Activated T-helper 1 cell treated with anti-CD3 and anti-CD28 coated beads, Interleukin-2, amount 50 U/mL, for 16 hours (primary cell): ENCODE measurements at places on chromosomes 7 and 10.

DNA sequence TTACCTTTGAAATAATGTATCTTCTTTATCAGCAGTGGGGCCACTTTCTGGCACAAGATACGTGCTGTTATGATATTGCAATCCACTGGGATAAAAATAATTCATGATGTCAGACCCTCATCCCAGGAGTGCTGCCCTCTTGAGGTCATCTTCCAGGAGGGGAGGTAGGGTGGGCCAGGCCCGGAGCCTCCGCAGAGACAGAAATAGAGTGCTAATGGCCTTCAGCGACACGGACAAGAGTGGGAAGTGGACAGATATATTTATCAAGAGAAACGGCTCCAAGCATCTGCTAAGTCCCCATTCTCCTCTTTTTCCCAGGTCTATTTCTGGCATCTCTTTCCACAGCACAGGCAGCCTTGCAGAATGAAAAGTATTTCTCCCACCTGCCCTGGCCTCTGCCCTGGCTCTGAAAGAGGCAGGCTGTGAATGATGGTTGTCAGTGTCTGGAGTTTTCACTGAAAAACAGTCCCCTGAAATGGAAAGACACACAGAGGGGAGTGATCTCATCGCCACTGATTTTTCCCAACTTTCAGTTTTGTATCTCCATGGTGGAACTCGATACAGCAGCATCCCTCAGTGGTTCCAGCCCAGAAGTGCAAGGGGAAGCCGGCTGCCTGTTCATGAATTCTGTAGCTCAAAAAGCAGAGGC, 251.7 kb upstream of the MYO3A start:
- no peak for DNase-seq

- DNase-seq: no peak
Measured at GRCh38 chr7:95676691-95677090, 80.4 kb upstream of the PDK4 start.

DNA sequence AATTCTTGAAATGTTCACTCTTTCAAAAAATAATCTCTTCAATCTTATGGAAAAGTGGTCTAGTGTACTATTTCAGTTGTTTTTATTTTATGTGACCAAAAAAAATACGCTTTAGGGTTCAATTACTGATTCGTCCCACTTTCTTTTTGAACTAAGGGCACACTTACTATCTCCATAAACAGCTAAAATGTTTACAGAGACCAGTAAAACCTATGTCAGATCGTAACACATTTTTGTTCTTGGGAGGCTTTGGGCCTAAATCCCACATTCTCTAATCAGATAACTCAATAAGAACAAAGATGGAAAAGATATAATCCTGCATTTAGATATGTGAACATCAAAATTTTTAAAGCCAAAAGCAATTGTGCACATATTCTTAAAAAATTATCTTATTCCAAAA, 29.8 kb upstream of the EPC1 start:
- no peak for DNase-seq

DNA sequence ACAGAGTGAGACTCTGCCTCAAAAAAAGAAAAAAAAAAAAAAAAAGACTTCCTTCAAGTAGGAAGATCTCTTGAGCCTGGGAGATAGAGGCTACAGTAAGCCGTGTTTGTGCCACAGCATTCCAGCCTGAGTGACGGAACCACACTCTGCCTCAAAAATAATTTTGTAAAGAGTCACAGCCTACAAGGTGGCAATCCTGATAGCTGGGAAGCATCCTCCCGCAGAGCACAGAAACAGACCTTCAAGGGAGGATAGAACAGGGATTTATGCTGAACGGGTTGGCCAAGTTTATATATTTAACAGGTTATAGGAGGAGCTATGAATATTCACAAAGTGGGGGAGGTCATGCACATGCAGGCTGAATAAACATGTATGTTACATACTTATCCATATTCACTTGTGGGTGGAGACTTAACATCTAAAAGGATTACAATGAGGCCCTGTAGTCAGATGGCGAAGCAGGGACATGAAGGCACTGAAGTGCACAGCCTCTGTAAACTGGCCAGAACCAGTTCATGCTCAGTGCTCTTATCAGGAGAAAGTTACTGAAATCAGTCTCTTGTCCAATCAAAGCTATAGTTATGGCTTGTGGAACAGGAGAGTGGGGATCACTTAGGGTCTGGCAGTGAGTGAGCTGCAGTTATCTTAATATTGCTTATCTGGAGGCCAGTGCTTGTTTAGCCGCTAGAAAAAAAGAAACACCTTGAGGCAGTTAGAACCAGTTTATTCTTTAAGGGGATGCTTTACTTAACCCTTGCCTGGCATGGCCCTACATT, 6.8 kb downstream of the LMBR1 start:
- no peak for DNase-seq

GRCh38 chr7:48760528-48761265, 163.7 kb upstream of the CDC14C start:
- no peak for DNase-seq

GRCh38 chr7:91852263-91852741, 28.2 kb downstream of the MTERF1 start:
- DNase-seq: no peak

GRCh38 chr10:33716501-33717267, 382.2 kb upstream of the NRP1 start:
- no peak for DNase-seq

DNA sequence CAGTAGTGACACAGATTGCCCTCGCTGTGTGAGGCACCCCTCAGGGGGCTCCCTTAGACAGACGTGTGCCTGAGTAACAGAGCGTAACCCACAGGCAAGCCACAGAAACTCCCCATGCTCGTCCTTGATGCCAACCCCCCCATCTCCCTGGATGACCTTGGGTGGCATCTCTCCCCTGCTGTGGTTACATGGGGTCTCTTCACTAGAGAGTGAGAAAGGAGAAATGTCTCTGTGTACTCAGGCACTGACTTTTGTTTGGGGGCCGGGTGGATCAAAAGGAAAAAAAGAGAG, 1.1 kb upstream of the ASB10 start:
- no peak for DNase-seq

GRCh38 chr7:155505422-155505793, 41.0 kb downstream of the CNPY1 start:
- no peak for DNase-seq

GRCh38 chr7:98283127-98283886, 1.8 kb downstream of the BRI3 start:
- no peak for DNase-seq

DNA sequence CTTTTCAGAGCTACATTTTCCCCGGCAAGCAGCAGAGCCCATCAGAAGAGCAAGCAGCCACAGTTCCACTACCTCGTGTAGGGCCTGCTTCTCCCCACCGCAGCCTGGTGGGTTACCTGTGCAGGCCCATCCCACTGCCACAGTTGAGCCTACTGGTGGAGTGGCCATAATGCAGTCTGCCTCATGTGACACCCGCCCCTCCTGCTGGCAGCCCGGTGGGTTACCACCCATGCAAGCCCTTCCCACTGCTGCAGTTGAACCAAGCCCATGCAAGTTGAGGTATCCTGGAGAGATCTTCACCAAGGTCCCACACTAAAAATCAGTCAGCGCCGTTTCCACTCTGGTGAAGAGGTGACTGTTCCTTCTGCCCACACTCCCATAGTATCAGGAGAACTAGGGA, 32.1 kb upstream of the CNNM1 start:
- DNase-seq: no peak

- no peak for DNase-seq
Measured at GRCh38 chr7:105776986-105777910, 99.2 kb downstream of the ATXN7L1 start.

DNA sequence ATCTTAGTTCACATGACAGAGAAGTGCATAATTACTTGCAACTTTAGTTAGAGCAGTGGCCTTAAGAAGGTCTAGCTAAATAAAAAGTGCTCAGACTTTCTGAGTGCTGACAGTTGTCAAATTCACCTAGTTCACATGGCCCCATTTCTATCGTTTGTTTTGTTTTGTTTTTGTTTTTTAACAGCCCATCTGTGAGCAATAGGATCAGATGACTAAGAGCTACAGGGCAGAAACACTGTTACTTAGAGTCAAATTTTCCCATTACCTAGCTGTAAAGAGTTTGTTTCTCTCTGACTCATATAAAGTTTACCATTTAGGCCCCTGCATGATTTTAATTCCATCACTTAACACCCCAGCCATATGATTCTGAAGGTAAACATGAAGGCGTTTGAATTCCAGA, 18.8 kb downstream of the CAV1 start:
- no peak for DNase-seq

- no peak for DNase-seq
Measured at GRCh38 chr7:75555736-75556135, 63.6 kb downstream of the SPDYE5 start.

DNA sequence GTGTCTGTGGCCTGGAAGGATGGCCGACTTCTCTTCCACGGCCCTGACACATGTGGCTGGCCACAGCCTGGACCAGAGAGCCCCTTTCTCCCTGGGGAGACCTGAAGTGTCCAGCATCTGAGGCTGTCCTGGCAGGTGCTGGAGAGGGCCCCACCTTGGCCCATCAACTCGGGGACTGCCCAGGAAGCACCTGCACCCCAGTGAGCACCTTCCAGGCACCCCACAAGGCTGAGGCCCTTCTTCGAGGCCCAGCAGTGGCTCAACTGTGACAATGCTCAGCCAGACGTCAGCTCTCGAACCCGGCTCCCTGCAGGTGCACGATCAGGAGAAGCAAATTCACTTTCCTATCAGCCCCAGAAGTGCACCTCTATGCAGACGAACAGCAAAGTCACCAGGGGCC, 24.3 kb downstream of the RGS10 start:
- DNase-seq: no peak

DNA sequence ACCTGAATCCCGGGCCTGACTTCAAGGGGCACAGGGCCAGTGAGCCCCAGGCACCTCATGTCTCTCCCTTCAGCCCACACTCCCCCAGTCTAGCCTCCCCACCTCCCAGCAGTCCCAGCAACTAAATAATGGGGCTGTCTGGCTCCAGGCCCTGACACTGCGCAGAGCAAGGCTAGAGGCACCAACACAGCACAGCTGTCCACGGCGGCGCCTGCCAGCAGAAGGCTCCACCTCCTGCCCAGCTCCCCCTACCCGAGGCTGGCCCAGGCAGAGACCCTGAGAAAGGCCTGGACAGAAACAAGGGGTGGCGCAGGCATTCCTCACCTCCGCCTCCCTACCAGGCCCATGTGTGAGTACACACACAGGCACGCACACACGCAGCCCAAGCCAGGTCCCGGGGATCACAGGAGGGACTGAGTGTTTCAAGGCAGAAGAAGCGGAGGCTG, 6.1 kb downstream of the KCNH2 start:
- DNase-seq: no peak

- no peak for DNase-seq
Measured at GRCh38 chr10:98460837-98461499, 14.2 kb upstream of the HPS1 start.

GRCh38 chr10:118901906-118902305, 127.6 kb upstream of the NANOS1 start:
- no peak for DNase-seq

DNA sequence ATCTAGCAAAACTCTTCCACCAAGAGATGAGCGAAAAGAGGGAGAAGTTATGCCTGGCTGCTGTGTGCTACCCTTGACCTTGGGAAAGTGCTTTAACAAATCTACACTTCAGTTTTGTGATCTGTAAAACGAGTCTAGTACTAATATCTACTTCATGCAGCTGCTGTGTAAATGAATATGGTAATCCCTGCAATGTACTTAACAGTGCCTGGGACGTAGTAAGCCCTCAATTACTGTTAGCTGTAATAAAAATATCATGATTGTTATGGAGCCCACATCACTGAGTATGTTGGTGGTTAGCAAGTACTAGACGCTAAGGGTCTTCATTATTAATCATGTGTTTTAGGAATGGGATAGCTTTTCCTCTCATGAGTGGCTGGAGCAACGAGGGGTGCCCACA, 80.5 kb downstream of the LYZL1 start:
- DNase-seq: no peak

DNA sequence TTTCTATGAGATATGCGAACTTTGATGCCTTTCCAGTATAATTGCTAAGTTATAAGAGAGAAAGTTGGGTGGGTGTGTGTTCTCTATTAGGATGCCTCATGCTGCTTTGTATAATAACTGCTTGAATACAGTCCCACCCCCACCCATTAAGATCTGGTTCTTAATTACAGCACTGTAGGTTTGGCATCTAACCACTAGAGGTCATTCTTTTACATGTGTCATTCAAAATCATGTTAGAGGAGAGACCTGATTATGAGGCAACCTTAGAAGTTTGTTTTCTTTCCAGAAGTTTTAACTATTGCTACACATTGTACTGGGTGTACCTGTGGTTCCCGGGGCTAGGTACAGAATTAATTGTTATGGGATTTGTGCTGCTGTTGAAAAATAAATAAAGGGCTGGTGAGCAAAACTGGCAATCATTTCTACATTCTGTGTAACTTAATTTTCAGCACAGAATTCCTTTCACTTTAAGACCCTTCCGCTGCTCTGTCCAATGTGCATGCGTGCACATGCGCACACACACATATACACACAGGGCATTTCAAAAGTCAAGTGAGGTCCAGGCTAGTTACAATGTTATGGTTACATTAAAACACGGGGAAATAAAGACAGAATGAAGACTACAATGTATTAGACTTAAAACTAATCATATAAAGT, 1156.3 kb downstream of the SORCS3 start:
- DNase-seq: no peak

DNA sequence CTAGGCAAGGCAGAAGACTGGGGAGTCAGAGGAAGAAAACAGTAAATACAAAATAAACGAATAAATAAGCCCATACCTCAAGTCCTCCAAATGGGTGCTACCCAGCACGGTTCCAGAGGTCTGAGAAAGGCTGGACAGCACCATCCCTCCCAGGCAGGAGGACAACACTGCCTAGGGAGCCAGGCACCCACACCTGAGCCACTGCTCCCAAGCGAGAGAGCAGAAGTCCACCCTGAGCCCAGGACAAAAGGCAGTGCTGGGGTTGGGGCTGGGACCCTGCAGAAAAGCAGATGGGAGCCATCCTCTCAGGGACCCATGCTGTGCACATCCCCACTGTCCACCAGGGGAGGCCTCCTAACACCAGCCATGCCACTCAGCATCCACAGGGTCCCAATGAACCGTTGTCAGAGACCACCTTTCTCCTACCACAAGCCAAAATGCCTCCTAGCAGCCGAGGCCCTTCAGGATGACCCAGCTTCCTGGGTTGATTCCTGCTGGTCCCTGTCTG, 16.2 kb downstream of the GFRA1 start:
- no peak for DNase-seq

- DNase-seq: no peak
Measured at GRCh38 chr7:132164558-132165125, 411.6 kb downstream of the PLXNA4 start.

- DNase-seq: no peak
Measured at GRCh38 chr10:129932182-129932581, 31.9 kb downstream of the EBF3 start.

- no peak for DNase-seq
Measured at GRCh38 chr10:29728541-29729049, 93.8 kb upstream of the SVIL start.

- DNase-seq: no peak
Measured at GRCh38 chr7:148327379-148327778, 263.2 kb upstream of the C7orf33 start.

GRCh38 chr7:94382746-94383145, 11.9 kb upstream of the COL1A2 start:
- DNase-seq: no peak

- no peak for DNase-seq
Measured at GRCh38 chr10:34814913-34815184, 247 bp downstream of the PARD3 start.

GRCh38 chr10:22629852-22630233, 84.5 kb downstream of the PIP4K2A start:
- DNase-seq: no peak

GRCh38 chr10:86686972-86687371, 18.7 kb downstream of the LDB3 start:
- DNase-seq: no peak

- no peak for DNase-seq
Measured at GRCh38 chr7:100373261-100373831, at the start of gene PILRA. Gene PILRA (plus strand): TSS chr7:100373487. CDS start chr7:100373657, 170 bp downstream.
